ENCODE measurements at places on chromosomes 6 and 20.

GRCh38 chr20:3606021-3606420 is 57.2 kb downstream of the GFRA4 start:
- DNase-seq, result no peak

DNA sequence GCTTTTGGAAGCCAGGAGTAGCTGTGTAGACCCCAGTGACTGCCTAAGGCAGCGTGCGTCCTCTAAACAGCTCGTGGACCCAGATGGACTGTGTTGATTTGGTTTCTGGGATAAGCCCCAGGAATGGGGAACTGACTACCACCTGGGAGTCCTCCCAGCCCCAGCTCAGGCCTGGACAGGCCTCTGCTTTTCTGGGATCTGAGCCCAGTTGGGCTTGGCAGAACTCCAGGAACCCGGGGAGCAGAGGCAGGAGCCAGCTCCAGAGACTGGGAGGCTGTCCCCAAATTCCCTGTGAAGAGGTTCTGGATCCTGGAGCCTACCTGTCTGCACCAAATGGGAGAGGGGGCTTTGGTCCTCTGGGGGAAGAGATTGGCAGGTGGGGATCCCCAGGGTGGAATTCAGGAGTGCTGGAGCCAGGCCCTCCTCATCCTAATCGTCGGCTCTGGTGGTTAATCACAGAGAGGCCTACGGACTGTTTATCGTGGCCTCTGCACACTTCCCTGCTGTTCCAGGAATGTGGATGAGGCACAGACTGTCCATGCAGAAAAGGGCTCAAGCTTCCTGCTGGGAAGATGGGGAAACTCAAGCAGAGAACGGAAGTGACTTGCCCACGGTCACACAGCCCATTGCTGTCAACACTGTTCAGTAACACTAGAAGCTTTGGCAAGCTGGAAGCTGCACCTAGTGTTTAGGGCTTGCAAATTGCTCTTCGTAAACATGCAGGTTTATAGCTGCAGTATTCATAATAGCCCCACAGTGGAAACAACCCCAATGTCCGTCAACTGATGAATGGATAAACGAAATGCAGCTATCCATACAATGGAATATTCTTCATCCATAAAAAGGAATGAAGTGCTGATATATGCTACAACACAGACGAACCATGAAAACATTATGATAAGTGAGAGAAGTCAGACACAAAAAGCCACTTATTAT is 100.6 kb downstream of the KCNB1 start:
- DNase-seq, result no peak

DNA sequence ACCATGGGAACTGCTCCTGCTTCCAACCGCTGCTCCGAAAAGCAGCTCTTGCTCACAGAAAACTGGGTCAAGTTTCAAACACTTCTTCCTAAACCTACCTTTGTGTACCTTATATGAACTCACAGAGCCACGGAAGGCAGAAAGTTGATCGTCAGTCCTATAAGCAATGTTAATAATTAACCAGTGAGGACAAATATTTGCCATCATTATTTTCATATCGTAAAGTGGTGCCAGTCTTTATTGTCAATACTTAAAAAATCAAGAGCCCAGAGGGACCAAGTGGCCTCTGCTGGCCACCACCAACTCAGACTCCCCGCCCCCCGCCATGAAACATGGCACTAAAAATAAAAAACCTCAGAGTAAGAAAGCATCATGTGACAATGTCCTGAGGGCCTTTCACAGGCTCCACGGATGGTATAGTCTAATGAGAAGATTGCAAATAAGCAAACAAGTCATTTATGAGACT is 9.1 kb upstream of the PBOV1 start:
- no peak for DNase-seq

DNA sequence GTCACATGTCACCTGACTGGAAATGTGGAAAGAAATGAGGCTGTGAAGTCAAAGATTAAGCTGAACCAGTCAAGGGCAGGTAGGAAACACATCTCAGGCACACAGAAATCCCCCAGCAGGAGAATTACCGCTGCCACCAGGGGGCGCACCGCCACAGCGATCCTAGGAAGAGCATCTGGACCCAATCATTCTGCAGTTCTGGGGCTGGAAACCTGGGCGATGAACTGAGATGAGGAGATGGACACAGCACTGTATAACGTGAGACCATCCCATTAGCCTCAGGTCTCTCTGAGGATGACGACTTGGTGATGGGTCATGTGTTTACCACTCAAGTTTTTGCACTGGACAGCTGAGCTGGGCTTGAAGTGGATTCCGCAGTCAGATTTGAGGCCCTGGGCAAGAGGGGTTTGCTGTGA is 6.5 kb upstream of the SLC24A3 start:
- DNase-seq, result peak; percentile 78

- no peak for DNase-seq
Measured at GRCh38 chr6:62805431-62805830, 405.8 kb upstream of the FKBP1C start.

DNA sequence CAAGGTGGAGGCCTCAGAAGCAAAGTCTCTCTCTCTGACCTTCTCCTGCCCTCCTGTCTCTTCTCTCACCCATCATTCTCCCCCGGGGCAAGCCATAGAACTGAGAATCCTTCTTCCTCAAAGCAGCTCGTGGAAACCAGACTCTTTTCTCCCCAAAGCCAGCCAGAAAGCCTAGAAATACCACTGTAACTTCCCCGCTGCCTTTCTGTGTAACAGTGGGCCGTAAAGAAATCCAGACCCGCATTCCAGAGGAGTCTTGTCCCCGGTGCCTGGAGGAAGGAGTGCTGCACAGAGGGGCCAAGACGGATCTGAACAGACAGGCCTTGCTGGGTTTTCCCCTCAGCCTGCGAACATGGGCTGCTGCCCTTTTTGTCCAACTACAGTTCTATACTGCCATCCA is 977 bp upstream of the SLC22A2 start:
- no peak for DNase-seq

DNA sequence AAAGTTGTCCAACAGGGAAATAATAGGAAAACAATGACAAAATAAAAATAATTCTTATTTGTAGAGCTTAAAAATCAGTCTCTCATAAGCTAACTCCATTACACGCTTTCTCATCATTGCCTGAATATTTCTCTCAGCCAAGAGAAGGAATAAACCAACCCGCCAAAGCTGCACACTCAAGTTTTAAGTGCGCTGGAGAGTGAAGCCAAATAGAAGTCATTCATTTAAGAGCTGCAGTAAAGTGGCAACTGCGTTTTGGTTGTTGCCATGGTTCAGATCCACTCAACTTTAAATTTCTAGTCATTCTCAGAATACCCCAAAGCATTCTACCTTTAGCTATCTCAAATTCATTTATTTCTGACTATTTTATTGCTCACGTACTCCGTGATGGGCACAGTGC is 230.7 kb downstream of the CBLN4 start:
- no peak for DNase-seq

- no peak for DNase-seq
Measured at GRCh38 chr6:105482227-105482844, 79.5 kb upstream of the PREP start.

GRCh38 chr20:60952861-60953260 is 299.2 kb upstream of the CDH4 start:
- no peak for DNase-seq

GRCh38 chr6:142647449-142648035 is 297.4 kb downstream of the HIVEP2 start:
- DNase-seq, result no peak

DNA sequence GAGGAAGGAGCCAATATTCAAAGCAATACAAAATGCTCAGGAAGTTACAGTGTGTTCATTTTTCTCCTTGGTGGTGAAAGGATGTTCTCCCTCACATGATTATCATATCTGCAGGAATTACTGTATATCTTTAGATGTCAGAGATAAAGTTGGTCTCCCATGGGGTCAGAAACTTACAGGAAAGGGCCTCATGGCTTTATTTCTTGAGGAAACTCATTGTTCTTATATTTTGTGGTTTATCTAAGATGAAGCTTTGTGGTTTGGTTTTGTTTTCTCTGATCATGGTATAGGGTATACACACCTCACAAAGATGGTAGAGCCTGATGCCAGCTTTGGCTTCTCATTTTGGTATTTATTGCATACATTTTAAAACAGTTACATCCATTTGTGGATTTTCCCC is 100.5 kb upstream of the STXBP5 start:
- DNase-seq, result no peak

- DNase-seq, result no peak
Measured at GRCh38 chr20:22905658-22906057, 129.5 kb upstream of the SSTR4 start.

DNA sequence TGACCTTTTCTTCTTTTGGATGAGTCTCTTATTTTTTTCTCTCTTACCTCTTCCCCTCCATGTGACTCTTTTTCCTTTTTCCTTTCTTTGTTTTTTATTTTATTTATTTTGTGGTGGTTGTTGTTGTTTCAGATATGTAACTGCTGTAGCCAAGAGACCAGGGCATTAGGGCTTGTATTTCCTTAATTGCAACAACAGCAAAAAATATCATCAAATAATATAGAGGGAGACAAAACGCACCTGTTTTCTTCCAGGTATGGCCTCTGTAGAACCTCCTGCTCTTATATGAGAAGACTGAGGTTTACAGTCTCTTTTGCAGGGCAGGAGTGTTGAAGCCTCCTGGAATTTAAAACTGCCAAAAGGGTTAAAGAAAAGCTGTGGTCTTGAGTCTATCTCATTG is 149.3 kb downstream of the SYNDIG1 start:
- no peak for DNase-seq

GRCh38 chr20:50153500-50154377 is at the start of gene PEDS1:
Gene PEDS1, minus strand, starts transcription at chr20:50153723. Its CDS starts 86 bp downstream, at chr20:50153637.
- DNase-seq, result peak; percentile 90

DNA sequence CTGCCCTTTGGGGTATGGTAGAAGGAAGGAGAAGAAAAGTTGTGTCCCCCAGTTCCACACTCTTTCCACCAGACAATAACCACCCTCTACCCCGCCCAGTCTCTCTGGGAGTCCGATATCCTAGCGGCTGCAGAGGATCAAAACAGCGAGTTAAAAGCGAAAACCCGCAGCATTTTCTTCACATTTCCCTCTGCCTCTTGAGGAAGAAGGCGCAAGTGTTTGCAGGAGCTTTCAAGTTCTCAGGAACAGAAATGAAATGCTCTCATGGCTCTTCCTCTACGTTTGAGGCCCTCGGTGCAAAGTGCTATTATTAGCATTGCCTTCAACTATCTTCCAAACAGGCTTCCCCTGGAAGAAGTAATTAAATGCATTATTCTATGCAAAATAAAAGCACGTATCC is 52.2 kb upstream of the CCDC167 start:
- no peak for DNase-seq

GRCh38 chr6:14660806-14661579 is 543.4 kb downstream of the CD83 start:
- DNase-seq, result peak; percentile 50

- peak; percentile 57 for DNase-seq
Measured at GRCh38 chr6:136593748-136594490, 43.7 kb upstream of the MAP7 start.

DNA sequence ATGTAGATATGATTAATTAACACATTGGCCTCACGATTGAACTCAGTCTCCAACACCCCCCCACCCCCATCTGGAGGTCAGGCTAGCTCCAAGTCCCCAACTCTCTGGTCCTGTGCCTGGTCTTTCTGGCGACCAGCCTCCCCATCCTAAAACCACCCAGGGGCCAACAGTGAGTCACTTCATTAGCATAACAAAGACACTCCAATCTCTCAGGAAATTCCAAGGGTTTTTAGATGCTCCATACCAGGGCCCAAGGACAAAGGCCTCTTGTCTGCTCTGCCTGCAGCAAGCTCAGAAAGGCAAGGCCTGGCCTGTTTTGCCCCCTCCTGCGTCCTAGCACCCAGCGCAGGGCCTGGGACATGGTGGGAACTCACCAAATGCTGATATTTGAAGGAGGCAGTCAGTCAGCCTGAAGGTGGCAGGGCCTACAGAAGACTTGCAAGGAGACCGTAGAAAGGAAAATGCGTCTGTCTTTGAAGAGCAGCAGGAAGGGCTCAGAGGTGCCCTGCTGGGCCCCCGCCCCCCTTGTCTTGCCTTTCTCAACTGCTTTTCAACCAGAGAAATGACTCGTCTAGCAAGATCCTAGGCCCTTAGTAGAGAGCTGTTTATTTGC is 184.7 kb downstream of the CDH4 start:
- DNase-seq, result no peak

DNA sequence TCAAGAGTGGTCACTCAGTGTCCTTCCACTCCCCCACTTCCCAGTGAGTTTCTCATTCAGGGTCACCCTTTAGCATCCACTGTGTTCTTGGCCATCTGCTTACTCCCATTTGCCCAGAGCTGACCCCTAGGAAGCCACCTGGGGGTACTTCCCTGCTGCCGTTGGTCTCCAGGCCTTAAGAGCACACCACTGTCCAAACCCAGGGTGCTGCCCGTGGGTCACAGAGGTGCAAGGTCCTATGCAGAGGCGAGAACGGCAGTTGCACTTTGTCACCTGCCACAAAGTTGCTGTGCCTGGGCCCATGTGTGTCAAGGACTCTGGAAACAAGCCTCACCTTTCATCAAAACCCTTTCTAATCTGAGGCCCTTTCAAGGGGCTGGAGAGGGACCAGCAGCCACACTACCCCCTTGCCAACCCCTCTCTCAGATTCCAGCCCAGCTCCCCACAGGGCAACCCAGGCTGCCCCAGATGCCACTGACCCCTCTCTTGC is 191.1 kb downstream of the ZMYND8 start:
- no peak for DNase-seq

- DNase-seq, result peak; percentile 39
Measured at GRCh38 chr6:151036869-151037680, 171.6 kb downstream of the MTHFD1L start.

DNA sequence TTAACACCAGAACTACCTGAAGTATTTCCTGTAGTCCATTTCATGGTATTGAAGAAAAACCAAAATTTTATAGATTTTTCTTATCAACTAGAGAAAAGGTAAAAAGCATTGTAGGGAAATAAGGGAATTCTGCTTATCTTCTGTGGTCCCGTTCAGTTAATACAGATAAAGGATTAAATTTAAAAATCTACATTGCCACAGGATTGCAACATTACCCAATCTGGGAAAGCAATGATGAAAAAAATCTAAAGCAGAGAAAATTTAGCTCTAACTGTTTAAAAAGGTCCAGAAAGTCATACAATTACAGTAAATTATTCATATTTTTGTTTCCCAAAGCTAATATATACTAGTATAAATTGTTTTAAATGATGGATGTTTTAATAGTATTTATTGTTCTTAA is 18.0 kb downstream of the POLH start:
- no peak for DNase-seq

DNA sequence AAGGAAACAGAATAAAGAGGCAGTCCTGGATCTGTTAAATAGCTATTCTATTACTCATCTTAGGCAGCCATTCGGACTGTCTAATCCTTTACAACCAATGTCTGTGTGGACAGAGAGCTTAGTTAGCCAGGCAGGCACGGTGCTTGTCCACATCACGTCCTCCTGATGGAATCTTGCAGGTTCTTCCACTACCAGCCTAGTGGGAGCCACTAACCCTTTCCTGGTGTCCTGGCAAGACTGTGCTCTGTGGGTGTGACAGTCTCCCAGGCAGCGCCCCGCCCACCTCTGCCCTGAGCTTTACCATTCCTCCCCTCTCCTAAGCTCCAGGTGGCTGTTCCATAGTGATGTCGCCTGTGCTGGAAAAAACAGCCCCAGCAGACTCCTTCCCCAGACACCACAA is 78.3 kb upstream of the CLDN20 start:
- DNase-seq, result peak; percentile 63

- DNase-seq, result no peak
Measured at GRCh38 chr6:90466154-90466940, 120.5 kb downstream of the MAP3K7 start.

GRCh38 chr20:32006841-32007786 is 3.1 kb upstream of the CCM2L start:
- DNase-seq, result no peak

- DNase-seq, result no peak
Measured at GRCh38 chr20:35979544-35979943, 11.2 kb downstream of the CNBD2 start.

GRCh38 chr20:46376196-46376785 is 30.1 kb downstream of the ELMO2 start:
- no peak for DNase-seq

GRCh38 chr6:142732790-142733189 is 212.2 kb downstream of the HIVEP2 start:
- DNase-seq, result no peak
